ENCODE measurements at places on chromosomes 1 and 21.

DNA sequence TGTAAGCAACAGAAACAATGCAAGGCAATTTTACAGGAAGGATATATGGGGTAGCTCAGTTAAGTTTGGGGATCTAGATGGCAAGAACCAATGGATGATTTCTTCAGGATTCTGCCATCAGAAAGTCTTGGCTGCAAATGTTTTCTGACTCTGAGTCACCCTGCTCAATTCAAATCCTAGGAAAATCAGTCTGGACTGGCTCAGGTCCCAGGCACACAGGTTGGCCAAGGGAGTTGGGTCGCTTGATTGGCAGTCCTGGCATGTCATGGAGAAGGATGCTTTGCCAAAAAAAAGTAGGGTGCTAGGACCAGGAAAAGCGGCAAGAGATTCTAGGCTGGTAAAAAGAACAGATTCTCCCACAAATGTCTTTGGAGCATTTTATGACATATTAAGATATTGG lies 28.9 kb upstream of the S1PR1 start:
- DNase-seq = no peak

DNA sequence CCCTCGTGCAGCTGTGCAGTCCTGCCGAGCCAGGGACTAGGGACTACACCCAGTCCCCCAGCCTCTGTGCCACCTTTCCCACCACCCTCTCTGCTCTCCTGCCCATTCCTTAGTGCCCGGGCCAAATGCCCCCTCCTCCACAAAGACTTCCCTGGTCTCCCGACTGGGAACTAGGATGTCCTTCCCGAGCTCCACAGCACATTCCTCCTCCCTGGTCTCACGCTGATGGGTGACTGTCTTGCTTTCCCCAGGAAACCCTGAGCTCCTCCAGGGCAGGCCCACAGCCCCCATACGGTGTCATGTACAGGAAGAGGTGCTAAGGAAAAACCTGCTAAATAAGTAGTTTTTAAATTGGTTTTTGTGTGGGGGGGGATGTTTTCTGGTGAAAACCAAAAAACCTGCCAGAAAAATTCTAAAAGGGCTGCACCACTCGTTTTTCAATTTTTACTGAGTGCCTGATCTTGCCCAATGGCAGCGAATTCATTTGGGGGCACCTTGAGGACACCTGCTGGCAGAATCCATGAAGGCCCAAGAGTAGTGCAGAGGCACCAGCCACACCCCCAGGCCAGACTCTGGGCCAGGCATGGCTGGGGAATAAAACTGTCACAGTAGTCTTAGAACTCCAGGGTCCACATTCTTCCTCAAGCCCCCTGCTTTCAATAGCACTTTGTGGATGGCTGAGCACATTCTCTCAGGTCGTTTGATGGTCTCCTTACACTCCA lies 50.4 kb downstream of the GLIS1 start:
- DNase-seq = no peak

GRCh38 chr1:2355373-2356261 lies 35.7 kb downstream of the MORN1 start:
- no peak for DNase-seq

GRCh38 chr1:107551456-107551855 lies 410.6 kb downstream of the NTNG1 start:
- no peak for DNase-seq

DNA sequence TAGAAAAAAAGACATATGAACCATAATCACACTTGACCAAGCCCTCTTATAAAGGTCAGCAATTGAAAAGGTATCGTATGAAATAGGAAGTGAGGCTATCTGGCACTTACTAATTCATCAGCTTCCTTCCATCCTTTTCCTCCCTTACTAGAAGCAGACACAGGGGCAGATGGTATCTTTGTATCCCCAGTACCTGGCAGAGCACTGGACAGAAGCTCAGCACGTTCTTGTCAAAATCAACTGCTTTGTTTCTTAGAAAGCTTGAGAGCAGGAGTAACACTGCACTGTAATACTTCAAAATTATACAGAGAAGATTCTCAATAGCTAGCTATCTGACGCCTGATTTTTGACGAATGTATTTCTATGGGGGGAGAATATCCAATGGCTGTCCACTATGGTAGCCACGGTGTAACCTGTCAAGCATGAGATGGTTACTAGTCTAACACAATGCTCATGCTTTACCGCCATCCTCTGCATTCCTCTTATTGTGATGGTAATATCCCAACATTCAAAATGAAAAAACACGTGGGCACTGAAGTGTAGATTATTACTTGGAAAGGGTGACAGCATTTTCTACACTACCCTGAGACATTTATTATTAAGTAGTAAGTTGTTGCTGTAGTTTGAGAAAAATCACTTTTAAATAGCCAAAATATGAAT lies 175.6 kb downstream of the SIPA1L2 start:
- DNase-seq = no peak
